Activated CD8-positive, alpha-beta memory T cell treated with anti-CD3 and anti-CD28 coated beads for 1 hour (primary cell): ENCODE measurements at places on chromosomes 12 and 14.

DNA sequence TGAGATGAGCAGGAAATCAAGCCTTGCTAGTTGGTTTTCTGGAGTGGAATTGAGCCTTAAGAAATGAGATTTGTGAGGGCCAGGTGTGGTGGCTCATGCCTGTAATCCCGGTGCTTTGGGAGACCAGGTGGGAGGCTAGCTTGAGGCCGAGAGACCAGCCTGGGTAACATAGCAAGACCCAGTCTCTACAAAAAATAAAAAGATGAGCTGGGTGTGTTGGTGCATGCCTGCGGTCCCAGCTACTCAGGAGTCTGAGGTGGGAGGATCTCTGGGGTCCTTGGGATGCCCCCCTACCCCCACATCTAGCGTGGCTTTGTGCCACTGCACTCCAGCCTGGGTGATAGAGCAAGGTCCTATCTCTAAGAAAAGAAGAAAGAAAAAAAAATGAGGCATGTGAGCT lies 104.2 kb upstream of the RTL1 start:
- DNase-seq: no peak

GRCh38 chr12:105280966-105281693 lies 45.2 kb upstream of the APPL2 start:
- DNase-seq: no peak

DNA sequence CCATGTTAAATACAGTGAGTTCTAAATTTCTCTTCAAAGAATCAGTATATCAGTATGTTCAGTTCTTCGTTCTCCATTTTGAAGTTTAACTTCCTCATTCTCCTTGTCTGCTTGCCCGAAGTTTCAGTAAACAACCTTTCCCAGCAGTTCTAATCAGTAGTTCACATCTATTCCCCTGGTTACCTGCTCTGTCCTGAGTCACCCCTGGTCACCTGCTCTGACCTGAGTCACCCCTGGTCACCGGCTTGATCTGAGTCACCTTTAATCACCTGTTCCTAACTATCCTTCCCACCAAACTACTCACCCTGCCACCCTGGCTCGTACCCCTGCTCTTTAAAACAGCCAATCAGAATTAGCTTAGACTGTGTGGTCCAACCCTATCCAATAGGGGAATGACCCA lies 9.4 kb upstream of the OR10G3 start:
- DNase-seq: no peak

DNA sequence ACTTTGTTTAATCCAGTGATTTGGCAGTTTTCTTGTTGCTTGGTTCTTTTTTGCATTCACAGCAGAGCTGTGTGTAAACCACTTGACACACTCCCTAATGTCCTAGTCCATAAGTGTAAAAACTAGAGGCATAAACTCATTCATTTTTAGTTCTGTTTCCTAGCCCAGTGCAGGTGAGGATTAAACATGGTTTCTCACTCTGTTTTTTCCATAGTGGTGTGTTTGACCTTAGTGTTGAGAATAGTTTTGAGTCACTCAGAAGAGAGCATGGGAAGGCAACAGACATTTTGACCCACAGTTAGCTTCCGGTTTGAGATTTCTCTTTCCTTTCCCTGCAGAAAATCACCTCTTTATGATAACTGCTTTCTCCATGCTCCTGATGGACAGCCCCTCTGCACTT lies 24.2 kb upstream of the GALNT16 start:
- no peak for DNase-seq

GRCh38 chr12:125454291-125454690 lies 389.1 kb downstream of the AACS start:
- no peak for DNase-seq

DNA sequence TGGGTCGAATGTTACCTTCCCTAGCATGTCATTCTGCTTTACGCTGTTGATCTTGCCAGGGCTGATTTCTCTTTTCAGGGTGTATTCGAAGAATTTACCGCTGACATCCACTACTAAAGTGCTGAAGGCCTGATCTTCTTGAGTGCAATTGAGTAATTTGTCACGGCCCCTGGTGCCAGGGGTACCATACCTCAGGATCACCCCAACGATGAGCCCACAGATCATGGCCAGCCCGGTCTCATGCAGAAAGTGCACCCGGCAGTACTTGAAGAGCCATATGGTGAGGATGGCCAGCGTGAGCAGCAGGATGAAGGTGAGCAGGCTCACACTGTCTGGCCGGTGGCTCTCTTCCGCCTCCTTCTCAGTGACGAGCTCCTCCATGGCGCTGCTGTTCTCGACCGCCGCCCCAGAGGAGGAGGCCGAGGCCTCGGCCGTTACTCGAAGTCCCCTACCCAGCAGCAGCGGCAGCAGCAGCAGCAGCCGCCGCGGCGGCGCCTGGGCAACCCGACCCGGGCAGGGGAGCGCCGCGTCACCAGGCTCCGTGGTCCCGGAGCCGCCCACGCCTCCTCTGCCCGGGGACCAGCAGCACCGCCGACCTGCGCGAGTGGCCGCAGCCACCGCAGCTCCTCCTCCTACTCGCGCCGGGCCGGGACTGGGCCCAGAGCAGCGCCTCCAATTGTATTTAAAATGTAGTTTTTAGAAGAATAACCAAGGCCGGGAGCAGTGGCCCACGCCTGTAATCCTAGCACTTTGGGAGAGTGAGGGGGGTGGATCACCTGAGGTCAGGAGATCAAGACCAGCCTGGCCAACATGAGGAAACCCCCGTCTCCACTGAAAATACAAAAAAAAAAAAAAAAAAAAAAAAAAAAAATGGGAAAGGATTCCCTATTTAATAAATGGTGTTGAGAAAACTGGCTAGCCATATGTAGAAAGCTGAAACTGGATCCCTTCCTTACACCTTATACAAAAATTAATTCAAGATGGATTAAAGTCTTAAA lies 58.5 kb upstream of the TMPO start:
- no peak for DNase-seq

DNA sequence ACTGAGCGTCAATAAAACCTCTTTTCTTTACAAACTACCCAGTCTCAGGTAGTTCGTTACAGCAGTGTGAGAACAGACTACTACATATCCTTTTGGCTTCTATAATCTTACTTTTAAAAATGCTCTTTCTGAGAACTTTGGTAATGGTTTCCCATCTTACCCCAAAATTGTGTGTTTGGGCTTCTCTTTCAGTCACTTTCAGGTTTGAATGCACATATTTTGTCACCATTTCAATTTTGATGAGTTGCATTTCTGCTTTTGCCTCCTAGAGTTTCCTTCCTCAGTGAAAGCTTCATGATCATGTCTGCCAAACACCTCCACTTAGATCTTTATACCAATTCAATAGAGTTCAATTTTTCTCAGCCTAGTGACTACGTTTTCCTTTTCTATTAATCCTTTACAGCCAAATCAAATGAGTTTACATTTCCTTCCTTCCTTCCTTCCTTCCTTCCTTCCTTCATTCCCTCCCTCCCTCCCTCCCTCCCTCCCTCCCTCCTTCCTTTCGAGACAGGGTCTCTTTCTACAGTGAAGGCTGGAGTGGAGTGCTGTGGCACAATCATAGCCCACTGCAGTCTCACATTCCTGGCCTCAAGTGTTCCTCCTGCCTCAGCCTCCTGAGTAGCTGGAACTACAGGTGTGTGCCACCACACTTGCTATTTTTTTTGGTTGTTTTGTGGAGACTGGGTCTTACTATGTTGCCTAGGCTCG lies 124.9 kb downstream of the BCAT1 start:
- no peak for DNase-seq

GRCh38 chr12:78185109-78185508 lies 354.4 kb downstream of the NAV3 start:
- no peak for DNase-seq

DNA sequence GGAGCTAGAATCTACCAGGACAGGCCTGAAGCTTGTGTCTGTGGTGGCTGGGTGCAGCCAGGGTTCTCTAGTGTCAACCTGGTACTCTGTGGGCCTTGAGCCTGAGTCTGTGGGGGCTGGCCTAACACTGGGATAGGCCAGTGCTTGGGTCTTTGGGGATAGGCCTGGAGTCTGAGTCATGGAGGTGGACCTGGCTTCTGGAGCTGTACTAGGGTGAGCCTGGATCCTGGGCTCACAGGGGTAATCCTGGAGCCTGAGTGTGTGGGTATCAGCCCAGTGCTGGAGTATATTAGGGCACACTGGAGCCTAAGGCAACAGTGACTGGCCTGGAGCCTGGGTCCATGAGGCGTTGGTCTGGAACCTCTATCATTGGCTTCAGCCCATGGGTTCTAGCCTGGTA lies 182.5 kb upstream of the NPAS3 start:
- no peak for DNase-seq

DNA sequence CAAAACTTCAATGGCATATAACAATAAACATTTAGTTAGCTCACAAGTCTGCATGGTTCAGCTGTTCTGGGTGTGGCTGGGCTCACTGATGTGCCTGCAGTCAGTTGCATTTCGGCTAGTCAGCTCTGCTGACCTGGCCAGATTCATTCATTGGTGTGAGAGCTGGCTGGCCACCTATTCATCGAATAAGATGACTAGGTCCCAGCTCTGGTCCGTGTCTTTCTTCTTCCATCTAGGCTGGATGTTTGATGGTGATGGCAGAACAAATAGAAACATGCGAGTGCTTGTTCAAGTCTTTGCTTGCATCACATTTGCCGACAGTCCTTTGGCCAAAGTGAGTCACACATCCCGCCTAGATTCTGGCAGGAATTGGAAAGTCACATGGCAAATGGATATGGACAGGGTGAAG lies 203.3 kb upstream of the CRY1 start:
- DNase-seq: no peak

- no peak for DNase-seq
These were observed 721.7 kb downstream of the GALC start for GRCh38 chr14:87271331-87271730.

- no peak for DNase-seq
These were observed 10.8 kb upstream of the PLEKHH1 start for GRCh38 chr14:67522270-67522669.

DNA sequence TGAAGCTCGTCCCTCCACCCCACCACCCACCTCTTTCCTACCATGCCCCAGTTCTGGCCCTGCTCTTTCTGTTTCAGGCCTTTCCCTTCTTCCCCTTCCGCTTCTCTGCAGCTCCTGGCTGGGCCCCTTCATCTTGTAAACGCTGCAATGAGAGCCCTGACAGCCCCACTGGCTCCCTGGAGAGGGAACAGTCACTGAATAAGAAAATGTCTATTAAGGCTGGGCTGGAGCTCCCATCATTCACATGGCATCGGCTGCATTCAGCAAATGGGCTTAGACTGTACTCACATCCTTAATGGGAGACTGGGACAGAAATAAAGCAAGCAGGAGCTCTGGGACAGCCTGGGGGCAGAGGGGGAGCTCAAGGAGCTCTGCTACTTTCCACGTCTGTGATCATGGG lies 45.2 kb upstream of the TUNAR start:
- no peak for DNase-seq

DNA sequence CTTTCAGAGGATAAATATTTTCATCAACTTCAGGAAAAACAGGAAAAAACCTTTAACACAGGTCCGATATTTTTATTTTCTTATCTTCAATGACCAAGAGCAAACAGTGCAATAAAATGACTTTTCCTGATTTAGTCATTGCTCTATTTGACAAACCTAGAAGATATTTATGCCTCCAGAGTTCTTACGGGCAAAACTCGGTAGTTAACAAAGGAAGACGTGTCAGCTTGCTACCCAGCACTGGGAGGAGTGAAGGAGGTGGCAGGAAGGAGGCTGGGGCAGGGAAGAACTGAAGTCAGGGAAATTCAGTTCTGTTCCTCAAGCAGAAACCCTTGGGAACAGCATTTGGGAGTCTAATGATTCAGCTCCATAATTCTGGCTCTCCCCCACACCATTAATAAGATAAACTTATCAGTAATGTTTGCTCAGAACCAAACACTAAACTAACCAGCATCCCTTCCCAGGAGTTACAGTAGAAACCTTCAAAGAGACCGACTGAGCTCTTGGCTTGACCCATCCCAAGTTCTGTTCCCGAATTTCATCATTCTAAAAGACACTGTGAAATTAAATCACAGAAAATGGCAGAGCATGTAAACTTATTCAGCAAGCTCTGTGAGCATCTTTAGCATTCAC lies 163.3 kb downstream of the APAF1 start:
- DNase-seq: no peak
